ENCODE measurements at places on chromosomes 13 and 19. TPM values are rescaled to one million over a fixed set of nuclear protein-coding genes. Genes with fewer than 3 reads are reported as not detected.

ZNF528 gene
- 48.6 TPM for total RNA-seq

DNA sequence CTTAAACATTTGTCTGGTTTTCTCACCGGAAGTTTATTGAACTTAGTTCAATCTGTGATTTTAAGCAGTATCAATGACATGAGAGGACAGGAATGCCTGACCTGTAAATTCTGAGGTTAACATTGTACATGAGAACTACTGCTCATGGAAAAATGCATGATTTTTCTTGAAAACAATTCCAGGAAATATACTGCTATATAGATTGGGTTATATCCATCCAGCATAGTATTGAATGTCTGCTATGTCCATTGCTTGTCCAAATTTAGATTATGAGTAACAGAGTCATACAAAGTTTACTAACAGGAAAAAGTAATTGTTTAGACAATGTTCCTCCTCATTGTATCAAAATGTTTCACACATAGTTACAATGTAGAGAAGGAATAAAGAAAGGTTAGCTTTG lies 606.8 kb downstream of the DACH1 start:
- DNase-seq: no peak

DNA sequence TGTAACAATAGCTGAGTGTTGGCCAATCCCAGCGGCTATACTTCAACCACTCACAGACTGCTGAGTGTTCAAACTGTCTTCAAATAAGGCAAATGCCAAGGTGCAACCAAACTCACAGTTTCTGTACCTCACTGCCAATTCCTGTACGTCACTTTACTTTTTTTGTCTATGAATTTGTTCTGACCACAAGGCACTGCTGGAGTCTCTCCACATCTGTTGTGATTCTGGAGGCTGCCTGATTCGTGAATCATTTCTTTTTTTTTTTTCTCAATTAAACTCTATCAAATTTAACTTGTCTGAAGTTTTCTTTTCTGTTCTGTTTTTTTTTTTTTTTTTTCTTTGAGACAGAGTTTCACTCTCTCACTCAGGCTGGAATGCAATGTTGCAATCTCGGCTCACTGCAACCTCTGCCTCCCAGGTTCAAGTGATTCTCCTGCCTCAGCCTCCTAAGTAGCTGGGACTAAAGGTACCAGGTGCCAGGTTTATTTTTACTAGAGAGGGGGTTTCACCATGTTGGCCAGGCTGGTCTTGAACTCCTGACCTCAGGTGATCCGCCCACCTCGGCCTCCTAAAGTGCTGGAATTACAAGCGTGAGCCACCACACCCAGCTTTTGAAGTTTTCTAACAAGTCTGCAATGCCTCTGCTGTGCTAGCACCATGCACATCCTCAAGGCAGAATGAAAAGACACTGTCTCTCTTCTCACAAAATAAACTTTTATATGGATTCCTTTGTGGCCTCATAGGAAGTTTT lies 401.7 kb downstream of the IRS2 start:
- no peak for DNase-seq

GRCh38 chr19:23318143-23318542 lies 67.9 kb upstream of the ZNF724 start:
- DNase-seq: no peak

REEP6 gene
- total RNA-seq: 3.0 TPM

Data from uterus (tissue), 4 donors.